ENCODE measurements at places on chromosomes 12 and 14. TPM values are rescaled to one million over a fixed set of nuclear protein-coding genes. Genes with fewer than 3 reads are reported as not detected.

ERBB3 gene
- total RNA-seq = 0.11 TPM

KITLG gene
- total RNA-seq = 169 TPM

EGLN3 gene
- 0.33 TPM for total RNA-seq

ANKRD33 gene
- total RNA-seq = 0.11 TPM

CLEC4C gene
- total RNA-seq = not detected

TAS2R19 gene
- 7.9 TPM for total RNA-seq

IL25 gene
- not detected for total RNA-seq

CARMIL3 gene
- 0.12 TPM for total RNA-seq

Measured in uterine smooth muscle cell (primary cell).